ENCODE measurements at places on chromosomes 13 and 19.
A peak's percentile ranks its signal among the peaks of the same experiment; 100 is the strongest.

GRCh38 chr13:48828962-48829411 lies 146.7 kb upstream of the FNDC3A start:
- peak; percentile 49 for DNase-seq

GRCh38 chr13:44816701-44817100 lies 172.6 kb downstream of the NUFIP1 start:
- DNase-seq: no peak

GRCh38 chr13:95247852-95248251 lies 53.4 kb downstream of the ABCC4 start:
- no peak for DNase-seq

GRCh38 chr19:1929021-1929742 lies 11.8 kb upstream of the CSNK1G2 start:
- DNase-seq: peak; percentile 87

DNA sequence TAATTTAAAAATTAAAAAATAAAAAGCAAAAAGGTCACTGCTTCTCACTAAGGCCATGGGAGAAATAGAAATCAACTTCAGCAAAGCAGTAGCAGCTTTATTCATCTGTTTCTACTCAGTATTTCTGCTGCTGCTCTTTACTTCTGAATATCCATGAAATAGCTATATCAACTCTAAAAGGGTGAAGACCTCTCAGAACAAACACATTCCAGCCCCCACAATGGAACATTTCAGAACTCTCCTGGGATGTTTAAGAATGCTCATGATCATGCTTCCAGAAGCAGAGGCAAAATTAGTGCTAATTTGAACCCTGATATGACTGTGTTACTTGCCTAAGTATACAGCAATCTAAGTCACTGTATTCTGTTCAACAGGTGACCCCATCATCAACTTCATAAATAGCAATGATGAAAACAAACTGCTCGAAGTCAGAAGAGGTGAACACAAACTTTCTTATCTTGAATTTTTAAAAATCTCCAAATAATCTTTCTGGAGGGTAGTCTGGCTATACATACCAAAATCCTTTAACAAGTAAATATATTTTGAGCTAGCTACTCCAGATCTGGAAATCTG lies 29.6 kb upstream of the DOCK9 start:
- no peak for DNase-seq

- no peak for DNase-seq
Observed at GRCh38 chr19:46785980-46786235, 2.5 kb downstream of the SLC1A5 start.

DNA sequence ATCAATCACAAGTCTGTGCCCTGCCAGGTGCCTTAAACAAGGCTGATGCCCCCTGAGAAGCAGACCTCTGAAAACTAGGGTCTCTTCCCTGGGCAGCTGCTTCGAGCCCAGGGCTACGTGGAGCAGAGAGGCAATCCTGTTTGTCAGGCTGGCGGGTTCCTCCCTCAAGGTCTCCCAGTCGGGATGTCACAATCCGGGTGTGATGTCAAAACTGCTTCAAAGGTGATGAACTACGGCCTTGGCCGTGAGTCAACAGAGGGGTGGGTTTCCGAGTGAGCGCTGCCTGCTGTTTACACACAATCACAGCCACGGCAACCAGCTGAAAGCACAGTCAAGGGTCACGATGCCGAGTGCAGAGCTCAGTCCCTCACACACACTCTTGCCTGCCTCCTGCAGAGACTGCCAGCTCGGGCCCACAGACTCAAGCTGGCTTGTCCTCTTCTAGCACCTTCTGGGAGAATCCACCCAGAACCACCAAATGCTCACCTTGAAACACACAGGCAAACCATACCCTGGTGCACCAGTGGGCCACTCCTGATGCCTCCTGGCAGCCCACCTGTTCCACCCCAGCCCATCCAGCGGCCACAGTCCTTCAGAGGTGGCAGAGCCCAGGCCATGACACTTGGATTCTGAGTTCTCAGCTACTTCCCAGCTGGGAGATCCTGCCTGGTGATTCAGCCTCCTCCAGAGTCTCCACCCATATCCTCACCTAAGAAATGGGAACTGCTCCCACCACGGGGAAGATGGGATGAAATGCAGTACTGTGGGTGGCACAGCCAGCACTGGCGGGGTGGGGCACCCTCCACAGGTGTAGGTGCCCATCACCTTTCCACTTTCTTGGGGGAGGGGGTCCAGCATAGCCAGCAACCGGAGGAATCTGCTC lies 6.8 kb downstream of the ELL start:
- peak; percentile 77 for DNase-seq

DNA sequence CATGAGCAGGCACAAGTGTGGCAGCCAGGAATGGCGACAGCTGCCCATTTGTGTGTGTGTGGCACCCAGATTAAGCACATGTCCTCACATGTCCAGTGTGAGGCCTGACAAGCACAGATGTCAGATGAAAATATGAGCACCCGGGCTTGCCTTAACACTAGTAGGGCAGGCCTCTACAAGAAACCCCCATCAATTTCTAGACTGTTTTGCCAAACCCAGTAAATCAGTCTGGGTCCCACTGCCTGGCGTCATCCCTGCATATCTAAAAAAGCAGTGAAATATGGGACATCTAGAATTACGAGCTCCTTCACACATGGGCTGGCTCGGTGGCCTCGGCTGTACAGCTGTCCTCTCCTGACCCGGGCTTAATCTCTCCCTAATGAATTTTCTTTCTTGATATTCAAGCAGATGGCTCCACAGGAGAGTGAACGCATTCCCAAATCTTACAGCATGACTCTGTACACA lies 432.7 kb downstream of the FOXO1 start:
- no peak for DNase-seq

DNA sequence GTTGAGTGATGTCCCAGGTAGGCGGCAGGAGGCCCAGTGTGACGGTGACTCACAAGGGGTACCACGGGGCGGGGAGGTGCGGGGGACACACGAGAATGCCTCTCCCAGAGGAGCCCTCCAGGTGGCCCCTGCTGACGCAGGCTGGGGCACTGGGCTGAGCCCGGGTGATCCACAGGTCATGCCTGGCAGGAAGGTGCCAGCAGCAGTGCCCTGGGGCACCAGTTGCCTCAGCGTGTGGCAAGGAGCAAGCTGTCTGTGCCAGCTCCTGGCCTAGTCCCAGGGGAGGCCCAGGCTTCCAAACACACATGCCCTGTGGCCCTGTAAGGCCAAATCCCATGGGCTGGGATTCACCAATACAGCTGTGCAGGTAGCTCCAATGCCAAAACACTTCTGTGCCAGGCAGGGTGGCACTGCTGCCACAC lies 28.0 kb downstream of the AKT2 start:
- DNase-seq: peak; percentile 70

GRCh38 chr13:22893204-22893603 lies 287.6 kb upstream of the SGCG start:
- DNase-seq: no peak

GRCh38 chr19:36482876-36483275 lies 6.5 kb downstream of the ZNF566 start:
- no peak for DNase-seq

- no peak for DNase-seq
Observed at GRCh38 chr19:1214862-1215731, 9.5 kb downstream of the STK11 start.

DNA sequence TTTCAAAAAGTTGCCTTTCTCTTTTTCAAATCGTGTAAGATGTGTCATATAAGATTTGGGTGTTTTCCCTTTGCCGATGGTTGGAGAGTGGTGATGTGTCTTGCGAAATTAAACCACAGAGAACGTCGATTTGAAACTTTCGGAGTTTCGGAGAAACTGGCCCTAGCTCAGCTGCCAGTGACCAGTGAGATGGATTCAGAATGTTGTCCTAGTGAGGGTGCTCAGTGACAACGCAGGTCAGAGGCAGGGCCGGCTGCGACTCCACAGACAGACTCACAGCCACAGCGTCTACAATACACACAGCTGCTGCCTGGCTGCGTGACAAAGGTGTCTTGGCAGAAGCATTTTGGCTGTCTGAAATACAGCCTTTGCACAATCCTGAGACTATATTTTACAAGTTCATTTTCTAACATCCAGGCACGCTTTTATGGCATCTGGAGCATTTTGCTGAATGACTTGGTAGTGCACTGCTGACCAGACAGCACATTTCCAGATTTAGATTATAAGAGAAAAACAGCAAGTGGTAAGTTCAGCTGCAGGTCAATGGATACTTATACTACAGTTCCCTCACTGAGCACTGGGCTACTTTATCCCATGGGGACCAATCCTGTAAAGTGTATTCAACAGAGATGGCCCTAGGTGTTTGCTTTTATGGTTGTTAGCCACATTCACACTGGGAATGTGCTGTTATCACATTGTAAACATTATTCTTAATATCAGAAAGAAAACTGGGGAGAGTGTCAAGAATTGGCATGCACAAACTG lies 207.5 kb downstream of the KCNRG start:
- peak; percentile 93 for DNase-seq

Data from NCI-H69 (cell line).